ENCODE measurements at places on chromosomes 12 and 14. TPM values are rescaled to one million over a fixed set of nuclear protein-coding genes. Genes with fewer than 3 reads are reported as not detected.

Gene NRL
- 1.2 TPM for total RNA-seq

Gene EPYC
- total RNA-seq = not detected

GRCh38 chr14:91911474-91912032, 35.9 kb downstream of the FBLN5 start:
- H3K27ac ChIP-seq = no peak overlapping the region
- DNase-seq = peak; percentile 11
- no peaks in the 10 kb centered on the region for H3K36me3 ChIP-seq
- H3K4me1 ChIP-seq = peaks cover 6% of the 10 kb centered on the region

DNA sequence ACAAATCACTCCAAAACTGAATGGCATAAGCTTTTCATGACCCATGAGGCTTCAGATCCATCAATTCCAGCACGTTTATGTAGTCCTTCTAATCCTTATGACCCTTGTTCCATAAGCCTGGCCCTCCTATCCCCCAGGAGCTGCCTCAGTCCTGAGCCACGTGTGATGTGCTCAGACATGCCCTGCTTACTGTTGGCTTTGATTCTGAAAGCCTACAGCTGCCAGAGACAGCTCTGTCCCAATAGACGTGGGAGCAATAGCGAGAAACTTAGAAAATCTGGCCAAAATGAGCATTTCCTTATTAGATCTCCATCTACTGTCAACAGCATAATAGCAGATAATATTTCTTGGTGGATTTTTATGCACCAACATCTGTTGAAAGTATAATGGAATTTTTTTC, 33.2 kb downstream of the DUSP6 start:
- H3K27me3 ChIP-seq = no peaks in the 10 kb centered on the region
- H3K36me3 ChIP-seq = no peaks in the 10 kb centered on the region
- no peak overlapping the region for H3K27ac ChIP-seq
- H3K4me1 ChIP-seq = peaks cover 62% of the 10 kb centered on the region

DNA sequence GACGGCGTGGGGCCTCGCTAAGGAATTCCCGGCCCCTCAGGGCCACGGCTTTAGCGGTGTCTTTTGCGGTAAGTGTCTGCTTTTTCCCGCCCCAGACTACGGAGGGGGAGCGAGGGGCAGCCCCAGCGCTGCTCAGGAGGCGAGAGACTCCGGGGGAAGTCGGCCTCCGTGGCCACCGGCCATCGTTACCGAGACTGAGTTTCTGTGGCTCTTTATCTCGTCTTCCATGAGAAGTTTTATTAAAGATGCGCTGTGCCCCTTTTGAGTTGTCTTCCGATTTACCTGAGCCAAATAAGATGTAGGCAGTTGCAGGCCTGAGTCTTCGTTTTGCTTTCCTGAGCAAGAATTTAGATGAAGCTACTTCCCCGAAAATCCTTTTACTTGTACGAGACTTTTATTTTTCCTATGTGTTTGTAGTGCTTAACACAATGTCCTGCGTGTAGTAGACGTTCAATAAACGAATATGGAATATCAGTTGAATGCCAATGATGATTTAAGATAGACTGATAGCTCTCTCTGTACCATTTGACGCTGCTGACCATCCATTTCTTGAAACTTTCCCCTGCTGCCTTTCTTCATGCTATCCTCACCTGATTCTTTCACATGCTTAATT, 462 bp downstream of the SRP54 start:
- DNase-seq = no peak
- no peaks in the 10 kb centered on the region for H3K27me3 ChIP-seq
- H3K4me1 ChIP-seq = peaks cover 13% of the 10 kb centered on the region
- H3K4me3 ChIP-seq = no peak overlapping the region
- no peak overlapping the region for H3K27ac ChIP-seq

DNA sequence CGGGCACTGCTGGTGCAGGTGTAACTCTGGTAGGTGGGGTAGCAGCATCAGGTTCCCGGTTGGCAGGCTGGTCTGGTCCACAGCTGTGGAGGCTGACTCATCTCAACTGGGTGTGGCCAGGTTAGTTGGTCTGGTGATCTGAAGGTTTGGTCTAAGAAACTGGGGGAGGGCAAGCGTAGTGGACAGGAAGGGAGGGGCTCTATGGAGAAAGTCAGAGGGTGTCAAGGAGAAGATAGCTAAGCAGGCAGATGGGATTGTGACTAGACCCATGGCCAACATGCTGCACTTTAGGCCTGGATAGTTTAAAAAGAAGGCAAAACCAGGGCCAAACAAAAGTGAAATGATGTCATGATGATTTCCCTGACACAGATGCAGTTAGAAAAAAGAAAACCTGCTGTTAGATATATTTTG, 7.9 kb downstream of the TRIM9 start:
- H3K36me3 ChIP-seq = no peaks in the 10 kb centered on the region
- no peak for DNase-seq
- H3K27me3 ChIP-seq = no peaks in the 10 kb centered on the region
- no peak overlapping the region for H3K4me3 ChIP-seq
- H3K4me1 ChIP-seq = peaks cover 5% of the 10 kb centered on the region

GRCh38 chr12:86774841-86775388, 518.7 kb upstream of the MGAT4C start:
- no peaks in the 10 kb centered on the region for H3K27me3 ChIP-seq
- no peak for DNase-seq
- H3K27ac ChIP-seq = no peak overlapping the region
- no peak overlapping the region for H3K4me3 ChIP-seq

DNA sequence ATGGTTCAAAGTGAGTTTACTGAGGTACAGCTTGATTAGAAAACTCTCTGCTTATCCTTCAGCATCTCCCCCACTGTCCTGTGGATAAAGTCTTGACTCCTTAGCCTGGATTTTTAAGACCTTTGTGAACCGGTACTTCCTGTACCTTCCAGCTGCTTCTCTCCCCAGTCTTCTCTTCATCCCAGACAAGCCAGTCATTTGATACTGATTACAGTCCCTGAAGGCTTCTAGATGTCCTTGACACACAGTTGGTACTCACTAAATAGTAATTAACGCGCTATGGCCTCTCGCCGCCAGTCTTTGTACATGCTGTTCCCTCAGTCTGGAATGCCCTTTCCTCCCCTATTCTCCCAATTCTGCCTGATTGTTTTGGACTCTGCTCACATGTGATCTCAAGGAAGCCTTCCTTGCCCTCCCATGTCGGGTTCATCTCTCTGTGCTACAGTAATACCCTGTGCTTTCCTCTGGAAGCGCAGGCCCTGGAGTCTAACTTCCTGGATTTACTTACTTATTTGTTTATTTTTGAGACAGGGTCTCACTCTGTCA, 50.6 kb upstream of the PTGR2 start:
- H3K4me1 ChIP-seq = peaks cover 4% of the 10 kb centered on the region
- no peak overlapping the region for H3K27ac ChIP-seq
- no peaks in the 10 kb centered on the region for H3K36me3 ChIP-seq
- DNase-seq = no peak

- DNase-seq = no peak
- no peaks in the 10 kb centered on the region for H3K4me1 ChIP-seq
- no peaks in the 10 kb centered on the region for H3K27me3 ChIP-seq
- H3K4me3 ChIP-seq = no peak overlapping the region
- peak overlapping the region; percentile 48 for H3K27ac ChIP-seq
Measured at GRCh38 chr12:29750131-29750927, 33.4 kb downstream of the TMTC1 start.

- H3K27me3 ChIP-seq = peaks cover 17% of the 10 kb centered on the region
- peak overlapping the region; percentile 9 for H3K27ac ChIP-seq
- no peak overlapping the region for H3K4me3 ChIP-seq
- no peaks in the 10 kb centered on the region for H3K36me3 ChIP-seq
- no peaks in the 10 kb centered on the region for H3K4me1 ChIP-seq
Measured at GRCh38 chr12:52508211-52508610, 12.0 kb downstream of the KRT5 start.

DNA sequence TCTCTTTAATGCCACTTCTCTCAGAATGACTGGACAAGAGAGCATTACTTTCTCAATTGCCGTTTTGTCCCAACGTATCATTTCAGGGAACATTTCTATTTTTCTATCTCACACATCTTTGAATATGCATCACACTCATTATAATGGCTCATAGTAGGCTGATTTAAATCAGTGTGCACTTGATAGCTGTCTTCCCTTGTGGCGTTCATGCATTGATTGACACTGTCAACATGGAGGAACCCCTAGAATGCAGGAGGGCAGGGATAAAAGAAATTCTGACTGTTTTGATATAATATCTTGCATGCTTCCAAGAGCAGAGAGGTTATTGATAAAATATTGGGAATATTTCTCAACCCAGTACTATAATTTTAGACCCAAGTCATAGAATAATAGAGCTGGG, 1528.9 kb upstream of the FLRT2 start:
- H3K36me3 ChIP-seq = peaks cover 2% of the 10 kb centered on the region
- H3K4me3 ChIP-seq = no peak overlapping the region
- no peak overlapping the region for H3K27ac ChIP-seq
- peaks cover 5% of the 10 kb centered on the region for H3K4me1 ChIP-seq

- H3K4me3 ChIP-seq = no peak overlapping the region
- H3K27me3 ChIP-seq = no peaks in the 10 kb centered on the region
- H3K4me1 ChIP-seq = no peaks in the 10 kb centered on the region
- no peak overlapping the region for H3K27ac ChIP-seq
- H3K36me3 ChIP-seq = peaks cover 18% of the 10 kb centered on the region
Measured at GRCh38 chr12:68131867-68132414, 27.6 kb downstream of the IFNG start.

DNA sequence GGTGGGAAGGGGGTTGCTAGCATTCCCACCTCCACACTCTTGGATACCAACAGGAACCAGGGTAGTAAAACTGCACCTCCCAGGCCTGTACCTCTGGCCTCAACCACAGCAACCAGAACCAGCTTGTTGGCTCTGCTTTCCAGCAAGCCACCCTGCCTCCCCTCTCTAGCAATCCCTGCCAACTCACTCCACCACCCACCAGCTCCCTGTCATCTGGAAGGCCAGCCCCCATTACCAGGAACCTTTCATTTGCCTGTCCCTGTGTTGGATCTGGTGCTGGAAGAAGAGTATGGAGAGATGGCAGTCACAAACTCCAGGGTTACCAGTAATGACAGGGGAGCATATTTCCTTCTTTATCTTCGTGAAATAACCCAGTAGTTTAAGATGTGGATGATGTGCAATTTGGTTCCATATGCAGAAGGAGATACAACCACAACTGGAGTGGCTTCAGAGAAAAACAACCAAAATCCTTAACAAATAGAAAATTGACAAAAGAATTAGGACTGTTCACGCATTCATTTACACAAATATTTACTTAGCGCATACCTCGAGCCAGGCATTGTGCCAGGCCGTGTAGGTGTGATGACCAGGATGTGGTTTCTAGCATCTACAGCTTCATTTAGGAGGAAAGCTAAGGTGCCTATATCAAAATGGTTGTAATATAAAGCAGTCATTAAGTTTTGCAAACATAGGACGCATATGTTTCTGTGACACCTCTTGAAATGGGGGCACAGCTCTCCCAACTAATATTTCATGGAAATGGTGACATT, 3.4 kb downstream of the B4GALNT3 start:
- H3K4me1 ChIP-seq = peaks cover 9% of the 10 kb centered on the region
- H3K27ac ChIP-seq = no peak overlapping the region
- H3K27me3 ChIP-seq = peaks cover 59% of the 10 kb centered on the region
- H3K4me3 ChIP-seq = peak overlapping the region; percentile 86
- no peak for DNase-seq

All from neural crest cell (in vitro differentiated cells).